ENCODE measurements at places on chromosomes 12 and 14.

DNA sequence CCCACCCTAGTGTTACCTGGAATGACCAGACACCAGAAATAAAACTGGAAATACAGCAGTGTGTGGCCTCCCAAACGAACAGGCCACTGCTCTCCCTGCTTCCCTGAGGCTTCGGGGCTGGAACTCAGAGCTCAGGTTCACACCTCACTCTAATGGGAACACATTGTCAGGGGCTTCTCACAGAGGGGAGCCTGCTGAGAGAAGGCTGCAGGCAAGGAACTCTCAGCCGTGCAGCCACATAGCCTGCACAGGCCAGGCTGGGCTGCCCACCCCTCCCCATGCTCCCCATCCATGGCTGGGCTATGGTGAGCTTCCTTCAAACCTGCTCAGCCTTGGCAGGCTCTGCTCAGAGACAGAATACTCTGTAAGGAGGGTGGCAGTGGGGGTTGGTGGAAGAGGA is 302.5 kb downstream of the EMP1 start:
- H3K4me1 ChIP-seq: peaks cover 15% of the 10 kb centered on the region
- no peak for DNase-seq
- H3K36me3 ChIP-seq: no peaks in the 10 kb centered on the region
- H3K27me3 ChIP-seq: no peaks in the 10 kb centered on the region
- no peak overlapping the region for H3K4me3 ChIP-seq

DNA sequence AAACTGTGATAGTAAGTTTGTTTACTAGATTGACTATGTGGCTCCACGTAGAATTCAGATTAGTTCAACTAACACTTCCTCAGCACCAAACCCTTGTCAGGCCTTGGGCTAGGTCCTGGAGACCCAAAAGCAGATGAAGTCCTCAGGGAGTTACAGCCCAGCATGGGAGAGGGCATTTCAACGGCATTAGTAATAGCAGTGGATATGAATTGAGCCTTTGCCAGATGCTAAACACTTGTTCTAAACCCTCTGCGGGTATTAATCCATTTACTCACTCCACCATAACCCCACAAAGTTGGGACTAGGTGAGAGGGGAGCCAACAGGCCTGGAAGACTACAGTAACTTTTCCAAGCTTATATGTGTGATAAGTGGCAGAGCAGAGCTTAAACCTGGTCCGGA is 714.6 kb downstream of the DIO2 start:
- H3K4me1 ChIP-seq: no peaks in the 10 kb centered on the region
- no peak overlapping the region for H3K4me3 ChIP-seq
- no peaks in the 10 kb centered on the region for H3K36me3 ChIP-seq
- no peak for DNase-seq
- no peaks in the 10 kb centered on the region for H3K27me3 ChIP-seq

- H3K27me3 ChIP-seq: peaks cover 8% of the 10 kb centered on the region
- no peak overlapping the region for H3K27ac ChIP-seq
- H3K4me3 ChIP-seq: no peak overlapping the region
- H3K4me1 ChIP-seq: no peaks in the 10 kb centered on the region
- H3K36me3 ChIP-seq: no peaks in the 10 kb centered on the region
- DNase-seq: no peak
Observed at GRCh38 chr12:107356266-107356936, 263.1 kb upstream of the CRY1 start.

DNA sequence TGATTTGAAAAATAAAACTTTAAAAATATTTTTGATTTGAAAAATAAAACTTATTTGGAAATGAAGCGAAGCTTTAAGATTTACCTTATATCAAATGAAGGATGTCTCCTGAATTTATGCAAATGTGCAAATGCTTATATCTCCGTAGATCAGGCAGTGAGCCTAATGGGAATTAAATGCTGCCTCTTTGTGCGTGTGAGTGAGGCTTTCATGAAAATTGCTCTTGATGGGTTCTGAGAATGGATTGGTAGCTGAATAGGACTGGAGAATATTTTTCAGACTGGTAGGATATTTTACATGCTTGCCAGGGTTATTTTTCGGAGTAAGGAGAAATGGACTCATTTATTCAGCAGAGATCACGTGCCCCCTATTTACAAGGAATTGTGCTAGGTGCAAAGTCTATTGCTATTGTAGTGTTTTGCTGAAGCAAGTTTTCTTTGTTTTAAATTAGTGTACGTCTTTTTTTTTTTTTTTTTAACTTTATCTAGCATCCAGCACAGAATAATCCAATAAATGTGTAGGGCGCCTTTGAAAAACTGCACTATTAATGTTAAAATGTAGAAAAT is 2.4 kb downstream of the VRK1 start:
- H3K27ac ChIP-seq: no peak overlapping the region
- no peak for DNase-seq
- H3K4me1 ChIP-seq: peaks cover 39% of the 10 kb centered on the region
- peaks cover 5% of the 10 kb centered on the region for H3K27me3 ChIP-seq
- no peaks in the 10 kb centered on the region for H3K36me3 ChIP-seq

GRCh38 chr12:2376908-2377657 is 324.3 kb downstream of the CACNA1C start:
- no peaks in the 10 kb centered on the region for H3K36me3 ChIP-seq
- H3K27ac ChIP-seq: no peak overlapping the region
- H3K27me3 ChIP-seq: peaks cover 2% of the 10 kb centered on the region
- no peak overlapping the region for H3K4me3 ChIP-seq
- peaks cover 4% of the 10 kb centered on the region for H3K4me1 ChIP-seq
- no peak for DNase-seq

- H3K4me1 ChIP-seq: no peaks in the 10 kb centered on the region
- no peak overlapping the region for H3K4me3 ChIP-seq
- no peaks in the 10 kb centered on the region for H3K36me3 ChIP-seq
Observed at GRCh38 chr14:104364830-104365229, 214.7 kb upstream of the C14orf180 start.

DNA sequence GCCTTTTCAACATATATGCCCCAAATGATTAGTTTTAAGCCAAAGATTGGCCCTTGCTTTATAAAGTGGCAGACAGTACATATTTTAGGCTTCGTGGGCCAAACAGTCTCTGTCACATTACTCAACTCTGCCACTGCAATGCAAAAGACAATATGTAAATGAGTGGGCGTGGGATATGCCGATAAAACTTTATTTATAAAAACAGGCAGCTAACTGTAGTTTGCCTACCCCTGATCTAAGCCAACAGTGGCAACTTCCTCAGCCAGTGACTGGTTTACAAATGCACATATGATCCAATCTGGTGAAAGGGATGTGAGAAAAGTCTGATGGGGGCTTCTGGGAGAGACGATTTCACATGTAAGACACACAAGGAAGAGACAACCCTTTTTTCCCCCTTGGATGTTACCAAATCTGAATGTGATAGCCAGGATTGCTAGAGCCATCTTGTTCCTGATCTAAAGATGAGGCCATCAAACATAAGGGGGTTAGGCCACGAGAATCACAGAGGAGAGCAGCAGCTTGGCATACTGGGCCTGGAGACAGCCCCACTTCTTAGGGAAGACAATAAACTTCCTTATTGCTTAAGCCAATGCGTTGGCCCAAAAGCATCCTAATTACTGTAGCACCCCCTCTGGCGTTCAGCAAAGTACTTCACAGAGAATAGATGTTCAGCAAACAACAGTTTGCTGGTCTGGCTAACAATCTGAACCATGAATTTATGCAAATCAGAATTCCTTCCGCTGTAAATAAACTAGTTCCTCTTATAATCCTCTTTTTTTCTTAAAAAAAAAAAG is 75.2 kb upstream of the TMCC3 start:
- no peaks in the 10 kb centered on the region for H3K27me3 ChIP-seq
- no peak for DNase-seq
- H3K4me3 ChIP-seq: no peak overlapping the region

DNA sequence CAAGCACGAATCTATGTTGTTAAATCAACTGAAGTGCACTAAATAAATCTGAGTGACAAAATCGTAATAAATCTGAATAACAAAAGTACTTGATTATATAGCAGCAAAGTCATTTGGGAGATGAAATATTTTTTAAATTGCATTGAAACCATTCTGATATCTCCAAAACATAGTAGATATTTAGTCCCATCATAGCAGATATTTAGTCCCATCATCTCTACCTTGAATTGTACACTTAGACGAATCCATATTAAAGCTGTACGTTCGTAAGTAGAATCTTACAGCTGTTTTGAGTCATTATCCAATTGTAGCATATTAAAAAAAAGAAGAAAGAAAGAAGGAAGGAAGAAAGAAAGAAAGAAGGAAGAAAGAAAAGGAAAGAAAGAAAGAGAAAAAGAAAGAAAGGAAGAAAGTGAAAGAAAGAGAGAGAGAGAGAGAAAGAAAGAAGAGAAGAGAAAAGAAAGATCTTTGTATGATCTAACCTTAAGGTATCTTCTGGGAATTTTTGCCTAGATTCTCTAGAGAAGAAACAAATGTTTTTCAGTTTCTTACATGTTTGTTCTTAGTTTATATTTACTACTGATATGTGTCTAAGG is 2.6 kb downstream of the DCN start:
- H3K27ac ChIP-seq: no peak overlapping the region
- H3K36me3 ChIP-seq: no peaks in the 10 kb centered on the region
- no peak overlapping the region for H3K4me3 ChIP-seq
- H3K4me1 ChIP-seq: no peaks in the 10 kb centered on the region

DNA sequence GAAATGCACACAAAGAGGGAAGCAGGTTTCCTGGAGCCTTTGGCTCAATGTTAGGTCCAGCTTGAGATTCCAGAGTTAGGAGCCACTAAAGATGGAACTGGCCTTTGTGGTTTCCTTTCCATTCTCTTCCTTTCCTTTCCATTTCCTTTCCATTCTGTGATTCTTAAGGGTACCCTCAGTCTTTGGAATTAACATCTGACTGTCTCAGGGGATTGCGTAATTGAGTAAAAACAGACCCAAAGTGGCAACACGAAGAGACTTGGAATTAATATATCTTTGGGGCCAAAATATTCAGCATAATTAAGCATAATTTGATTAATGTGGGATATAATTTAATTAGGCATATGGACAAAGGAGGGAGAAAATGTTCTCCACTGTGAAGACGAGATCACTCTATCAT is 205.6 kb downstream of the CRADD start:
- no peak for DNase-seq
- no peaks in the 10 kb centered on the region for H3K4me1 ChIP-seq
- no peak overlapping the region for H3K4me3 ChIP-seq
- H3K27me3 ChIP-seq: no peaks in the 10 kb centered on the region
- no peaks in the 10 kb centered on the region for H3K36me3 ChIP-seq
- no peak overlapping the region for H3K27ac ChIP-seq

DNA sequence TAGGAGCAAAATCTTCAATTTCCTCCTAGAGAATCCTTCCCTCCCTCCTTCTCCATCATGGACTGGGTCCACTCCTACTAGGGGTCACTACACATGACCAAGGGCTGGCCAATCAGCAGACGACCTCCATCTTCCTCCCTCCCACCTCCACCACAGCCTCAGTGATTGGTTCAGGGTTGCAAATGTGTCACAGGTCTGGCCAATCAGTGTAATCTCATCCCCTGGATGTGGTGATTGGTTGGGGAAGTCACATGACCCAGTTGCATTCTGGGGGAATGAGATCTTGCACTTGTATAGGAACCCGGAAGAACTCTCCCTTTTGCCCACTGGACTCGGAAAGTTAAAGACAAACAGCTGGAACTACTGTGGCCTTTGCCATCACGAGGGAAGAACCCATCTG is 169.2 kb downstream of the PIWIL1 start:
- no peak overlapping the region for H3K4me3 ChIP-seq
- H3K4me1 ChIP-seq: no peaks in the 10 kb centered on the region
- DNase-seq: no peak
- no peak overlapping the region for H3K27ac ChIP-seq
- H3K27me3 ChIP-seq: no peaks in the 10 kb centered on the region

DNA sequence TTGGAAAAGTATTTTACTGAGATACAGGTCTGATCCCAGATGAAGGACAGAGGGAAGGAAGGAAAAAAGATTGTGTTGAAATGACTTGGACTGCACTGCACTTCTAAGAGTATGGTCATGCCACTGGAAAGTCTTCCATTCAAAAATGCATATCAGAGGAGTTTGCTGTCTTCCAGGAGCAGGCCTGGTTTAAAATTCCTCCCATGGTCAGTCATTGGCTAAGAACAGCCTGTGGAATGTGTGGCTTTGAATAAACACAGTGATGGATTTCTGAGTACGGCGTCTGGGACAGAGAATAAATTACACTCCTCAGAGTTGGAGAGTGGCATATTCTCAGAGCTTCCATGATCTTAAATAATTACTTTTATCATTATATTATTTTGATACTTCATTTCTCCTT is 245.8 kb upstream of the PDZRN4 start:
- no peak overlapping the region for H3K4me3 ChIP-seq
- DNase-seq: no peak
- no peaks in the 10 kb centered on the region for H3K36me3 ChIP-seq
- no peaks in the 10 kb centered on the region for H3K4me1 ChIP-seq
- H3K27me3 ChIP-seq: peaks cover 4% of the 10 kb centered on the region
- H3K27ac ChIP-seq: no peak overlapping the region

Data from activated B cell treated with CpG ODN at 0.5 μM for 24 hours (primary cell).